ENCODE measurements at places on chromosomes 5 and 9. TPM values are rescaled to one million over a fixed set of nuclear protein-coding genes. Genes with fewer than 3 reads are reported as not detected.

- DNase-seq: no peak
These were observed 388.0 kb downstream of the ACTL7B start for GRCh38 chr9:108467653-108468324.

DNA sequence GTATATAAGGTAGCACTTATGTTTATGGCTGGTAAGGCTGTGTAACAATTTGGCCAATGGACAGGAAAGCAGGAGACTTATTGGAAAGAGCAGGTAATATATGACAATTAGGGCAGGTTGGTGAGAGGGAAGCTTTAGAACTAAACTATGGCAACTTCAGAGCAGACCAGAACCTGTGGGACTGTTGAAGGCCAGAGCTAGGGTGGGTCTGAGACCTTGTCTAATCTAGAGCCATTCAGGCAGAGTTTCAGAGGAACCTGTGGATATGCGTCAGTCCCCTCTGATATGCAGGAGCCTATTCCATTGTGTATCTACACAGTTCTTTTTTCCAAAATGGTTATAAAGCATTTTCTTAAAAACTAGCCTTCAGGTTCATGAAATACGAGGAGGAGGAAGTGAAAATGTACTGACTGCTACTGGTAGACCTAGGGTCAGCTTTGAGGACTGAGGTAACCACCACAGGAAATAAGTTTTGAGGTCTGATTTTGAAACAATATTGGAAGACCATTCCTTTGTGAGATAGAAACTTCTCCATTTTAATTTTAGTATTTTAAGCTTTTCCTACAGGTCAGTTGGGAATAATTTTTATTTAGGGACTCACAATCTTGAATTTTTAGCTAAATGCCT, 37.6 kb downstream of the ELL2 start:
- DNase-seq: no peak

DNA sequence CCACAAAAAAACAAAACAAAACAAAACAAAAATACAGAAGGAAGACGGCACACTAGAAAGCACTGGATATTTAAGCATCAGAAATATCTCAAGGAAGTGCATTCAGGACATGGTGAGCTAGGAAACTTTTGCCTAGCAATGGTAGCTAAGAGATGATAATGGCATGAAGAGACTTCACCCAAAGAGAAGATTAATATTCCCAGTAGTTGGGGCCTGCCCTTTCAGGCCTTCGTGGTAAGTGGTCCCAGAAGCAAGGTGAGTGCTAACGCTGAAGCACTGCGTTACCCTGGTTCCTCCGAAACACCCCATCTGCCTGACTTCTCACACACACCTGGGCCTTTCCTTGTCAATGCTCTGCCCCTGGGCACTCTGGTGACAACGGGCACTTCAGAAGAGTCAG, 585.2 kb downstream of the RAB3C start:
- no peak for DNase-seq

DNA sequence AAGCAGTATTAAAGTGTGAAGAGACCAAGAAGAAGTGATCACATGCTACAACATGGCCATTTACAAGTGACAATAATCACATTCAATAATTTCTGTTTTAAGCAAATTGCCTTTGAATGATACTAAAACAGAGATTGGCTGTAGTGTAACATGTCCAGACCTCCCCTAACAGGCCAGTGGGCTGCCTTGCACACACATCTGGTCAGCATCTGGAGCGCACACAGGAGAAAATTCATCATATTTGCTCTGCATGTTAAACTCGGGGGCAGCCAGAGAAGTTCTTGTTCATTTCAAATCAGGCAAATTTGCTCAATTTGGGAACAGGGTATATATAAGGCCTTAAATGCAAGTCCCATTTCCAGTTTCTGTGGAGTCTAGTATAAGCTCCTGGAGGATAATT, 111.1 kb upstream of the FBXL7 start:
- no peak for DNase-seq

GRCh38 chr9:36765468-36766341, 193.0 kb downstream of the MELK start:
- peak; percentile 89 for DNase-seq

DNA sequence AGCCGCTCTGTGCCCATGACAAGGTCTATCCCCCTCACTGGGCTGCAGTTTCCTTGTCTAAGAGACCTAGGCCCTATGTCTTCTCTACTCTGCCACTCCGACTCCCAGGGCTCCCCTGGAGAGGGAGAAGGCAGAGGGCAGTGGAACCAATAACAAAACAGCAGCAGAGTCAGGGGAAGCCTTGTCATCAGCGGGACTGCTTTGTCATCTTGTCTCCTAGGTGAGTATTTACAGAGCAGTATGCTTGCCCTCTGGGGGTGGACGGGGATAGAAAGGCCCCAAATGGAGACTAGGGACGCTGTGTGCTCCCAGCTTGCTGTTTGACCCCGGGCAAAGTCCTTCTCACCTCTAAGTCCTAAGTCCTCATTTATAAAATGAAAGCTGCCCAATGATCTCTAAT, 318.5 kb downstream of the CDK5RAP2 start:
- DNase-seq: no peak

- DNase-seq: peak; percentile 37
These were observed 250.4 kb downstream of the LRRC70 start for GRCh38 chr5:62828742-62829603.

DNA sequence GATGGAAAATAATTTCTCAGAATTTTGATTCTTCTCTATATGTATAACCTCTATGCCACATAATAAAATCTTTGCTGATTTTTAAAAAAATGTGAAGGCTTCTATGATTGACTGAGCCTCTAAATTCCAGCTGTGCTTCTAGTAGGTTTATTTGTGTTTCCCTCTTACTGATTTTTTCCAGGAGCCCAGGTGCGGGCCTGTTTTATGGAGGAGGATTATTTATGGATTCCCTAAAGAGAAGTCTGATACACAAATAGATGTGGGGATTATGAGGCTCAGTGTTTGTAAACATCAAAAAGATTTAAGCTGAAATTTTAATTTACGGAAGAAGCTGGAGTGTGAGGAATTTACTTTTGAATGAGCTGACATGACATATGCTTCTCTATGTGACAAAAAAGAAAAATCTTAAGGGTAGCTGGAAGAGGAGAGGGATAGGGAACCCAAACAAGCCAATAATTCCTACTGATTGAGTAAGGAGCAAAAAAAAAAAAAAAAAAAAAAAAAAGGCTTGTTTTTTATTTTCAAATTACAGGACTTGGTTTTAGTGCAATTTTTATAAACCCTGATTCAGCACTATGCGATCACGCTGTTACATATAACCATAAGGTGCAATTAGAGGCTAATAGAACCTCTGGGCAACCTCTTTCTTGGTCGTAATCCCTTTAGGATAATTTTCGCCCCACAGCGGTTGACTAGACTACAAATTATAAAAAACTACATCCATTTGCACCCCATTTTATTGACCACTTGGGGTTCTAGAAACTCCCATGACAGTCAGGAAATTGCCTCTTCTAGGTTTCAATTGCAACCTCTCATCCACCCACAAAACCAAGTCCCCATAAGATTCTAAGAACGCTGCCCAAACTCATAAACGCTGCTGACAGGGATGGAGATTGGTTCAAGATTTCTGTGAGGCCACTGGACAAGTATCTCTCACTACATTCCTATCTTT, 44.4 kb upstream of the RAI14 start:
- DNase-seq: no peak

DNA sequence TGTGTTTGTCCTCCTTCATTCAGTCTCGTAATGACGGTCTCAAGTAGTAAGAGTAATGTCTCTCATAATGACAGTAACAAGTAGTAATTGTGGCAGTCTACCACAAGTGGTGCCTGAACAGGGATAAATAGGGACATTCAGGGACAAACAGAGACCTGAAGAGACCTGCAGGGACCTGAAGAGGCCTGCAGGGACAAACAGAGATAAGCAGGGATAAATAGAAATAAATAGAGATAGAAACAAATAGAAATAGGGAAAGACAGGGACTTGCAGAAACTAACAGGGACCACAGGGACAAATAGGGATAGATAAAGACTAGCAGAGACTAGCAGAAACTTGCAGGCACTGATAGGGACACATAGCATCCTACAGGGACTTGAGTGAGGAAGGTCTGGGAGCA, 7.9 kb downstream of the UGT3A2 start:
- DNase-seq: no peak

DNA sequence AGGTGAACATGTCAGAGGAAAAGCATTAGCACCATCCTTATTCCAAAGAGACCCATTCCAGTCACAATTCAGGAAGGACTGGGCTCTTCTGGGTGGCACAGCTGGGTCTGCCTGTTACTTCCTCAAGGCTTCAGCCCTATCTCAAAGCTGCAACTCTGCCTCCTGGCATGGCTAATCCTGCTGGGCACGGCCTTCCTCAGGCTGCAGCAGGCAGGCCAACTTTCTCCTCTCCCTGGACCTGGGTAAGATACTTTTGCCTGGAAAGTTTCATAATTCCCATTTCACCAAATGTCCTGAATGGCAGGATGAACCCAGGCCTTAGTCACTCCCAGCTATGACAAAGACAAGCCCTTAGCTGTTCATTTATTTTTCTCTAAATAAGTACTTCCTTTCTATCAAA, 50.1 kb downstream of the MACROH2A1 start:
- no peak for DNase-seq

- no peak for DNase-seq
These were observed 345 bp upstream of the PRRC1 start for GRCh38 chr5:127517110-127517479.

GRCh38 chr5:130323804-130324454, 419.7 kb downstream of the CHSY3 start:
- no peak for DNase-seq

DNA sequence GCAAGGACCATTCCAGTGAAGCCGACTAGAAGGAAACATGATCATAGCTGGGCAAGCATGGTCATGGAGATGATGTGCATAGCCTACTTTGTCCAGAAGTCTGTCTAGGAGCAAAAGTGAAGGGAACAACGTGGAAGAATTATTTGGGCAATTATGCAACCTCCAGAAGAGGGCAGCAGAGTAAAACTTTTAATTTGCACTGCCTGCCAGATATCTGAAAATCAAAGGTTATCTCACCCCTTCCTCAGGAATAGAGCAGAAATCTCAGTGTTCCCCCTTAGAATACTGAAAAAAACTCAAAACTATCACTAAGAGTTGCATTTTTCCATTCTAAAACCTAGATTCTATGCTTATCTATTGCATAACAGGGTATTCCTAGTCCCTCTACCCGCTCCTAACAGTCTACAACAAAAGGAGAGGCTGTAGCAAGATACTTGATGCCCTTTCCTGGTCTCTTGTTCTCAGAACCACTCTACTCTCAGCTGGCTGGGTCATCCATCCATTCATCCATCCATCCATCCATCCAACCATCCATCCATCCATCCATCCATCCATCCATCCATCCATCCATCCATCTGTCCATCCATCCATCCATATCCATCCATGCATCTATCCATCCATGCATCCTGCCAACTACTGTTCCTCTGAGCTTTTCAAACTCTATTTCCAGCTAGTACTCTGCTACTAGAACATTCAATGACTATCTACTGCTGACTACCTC, 8.4 kb upstream of the SETD9 start:
- no peak for DNase-seq

- no peak for DNase-seq
These were observed 211.6 kb downstream of the MAPKAP1 start for GRCh38 chr9:125495172-125496119.

DNA sequence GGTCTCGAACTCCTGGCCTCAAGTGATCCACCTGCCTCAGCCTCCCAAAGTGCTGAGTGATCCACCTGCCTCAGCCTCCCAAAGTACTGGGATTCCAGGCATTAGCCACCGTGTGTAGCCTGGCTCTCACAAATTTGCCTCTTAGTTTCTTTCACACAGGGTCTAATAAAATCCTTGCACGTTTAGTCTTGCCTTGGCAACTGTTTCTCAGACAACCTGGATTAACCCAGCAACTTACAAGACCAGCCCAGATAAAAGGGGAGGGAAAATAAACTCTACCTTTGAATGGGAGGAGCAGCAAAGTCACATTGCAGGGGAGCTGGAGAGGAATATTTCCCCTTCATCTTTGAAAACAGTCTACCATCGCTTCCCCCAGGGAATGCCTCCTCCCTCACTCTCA, 29.3 kb upstream of the GNA14 start:
- no peak for DNase-seq

DNA sequence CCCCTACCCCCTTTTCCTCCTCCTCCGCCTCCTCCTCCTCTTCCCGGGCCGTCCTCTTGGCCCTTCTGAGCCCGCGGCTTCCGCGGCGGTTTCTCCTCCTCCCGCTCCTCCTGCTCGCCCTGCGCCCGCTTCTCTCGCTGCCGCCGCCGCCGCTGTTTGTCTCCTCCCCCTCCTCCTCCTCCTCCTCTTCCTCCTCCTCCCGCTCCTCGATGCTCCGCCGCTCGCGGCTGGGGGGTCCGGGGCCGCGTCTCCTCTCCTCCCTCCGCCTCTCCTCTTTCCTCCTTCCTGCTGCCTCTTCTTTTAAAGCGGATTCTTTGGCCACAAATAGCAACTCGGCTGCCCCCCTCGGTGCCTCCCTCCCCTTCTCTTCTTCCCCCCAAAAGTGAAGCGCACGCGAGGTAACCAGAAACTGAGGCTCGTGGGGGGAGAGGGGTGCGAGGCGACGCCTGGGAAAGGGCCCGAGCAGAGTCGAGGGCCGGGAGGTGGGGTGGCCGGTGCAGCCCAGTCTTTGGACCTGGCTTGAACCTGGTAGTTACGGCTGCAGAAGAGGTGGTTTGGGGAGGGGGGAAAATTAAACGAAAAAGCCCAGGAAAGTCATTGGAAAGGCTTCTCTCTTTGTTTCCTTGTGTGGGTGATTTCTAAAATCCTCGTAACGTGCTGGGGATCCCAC, 1058.5 kb upstream of the DMAC1 start:
- peak; percentile 71 for DNase-seq

DNA sequence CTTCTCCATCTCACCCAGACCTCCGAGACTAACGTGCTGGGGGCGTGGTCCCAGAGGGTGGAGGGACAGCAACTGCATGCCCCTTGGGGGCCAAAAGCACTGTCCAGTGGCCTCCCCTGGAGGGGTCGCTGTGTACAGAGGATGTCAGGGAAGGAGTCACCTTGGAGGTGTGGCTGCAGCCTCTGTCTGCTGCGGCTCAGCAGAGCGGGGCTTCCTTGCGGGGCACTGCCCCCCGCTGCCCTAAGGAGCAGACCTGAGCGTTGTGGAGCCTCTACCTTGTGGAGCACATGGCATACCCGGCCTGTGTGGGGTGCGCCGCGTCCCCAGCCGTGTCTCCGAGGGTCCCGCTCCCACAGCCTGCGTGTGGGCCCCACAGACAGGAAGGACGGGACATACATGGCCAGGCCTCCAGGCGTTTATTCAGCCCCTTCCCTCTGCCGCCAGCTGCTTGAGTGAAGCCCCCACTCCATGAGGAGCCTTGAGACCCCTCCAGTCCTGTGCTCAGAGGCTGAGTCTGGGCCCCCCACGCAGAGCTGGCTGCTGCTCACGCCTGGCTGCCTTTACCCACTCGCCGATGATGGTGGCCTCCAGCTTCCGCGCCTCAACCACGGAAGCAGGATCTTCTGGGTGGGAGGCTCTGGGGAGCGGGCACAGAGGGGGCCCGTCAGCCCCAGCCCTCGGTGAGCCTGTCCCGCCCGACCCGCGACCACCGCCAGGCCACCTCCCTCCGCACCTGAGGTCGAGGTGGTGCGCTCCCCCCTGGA, 4.2 kb downstream of the DPP7 start:
- no peak for DNase-seq

The NKD2 gene
- polyA plus RNA-seq: 16.5 TPM

The PCDHA11 gene
- 2.7 TPM for polyA plus RNA-seq

The PCDHGA9 gene
- polyA plus RNA-seq: 1.1 TPM

The CD74 gene
- 1,318 TPM for polyA plus RNA-seq

Data from testis (tissue), 5 donors.